Hair follicular keratinocyte (primary cell): ENCODE measurements at places on chromosomes 6 and 20. TPM values are rescaled to one million over a fixed set of nuclear protein-coding genes. Genes with fewer than 3 reads are reported as not detected.

Gene BTN1A1
- not detected in 2 replicates for total RNA-seq

Gene WFDC2
- not detected in 2 replicates for total RNA-seq

Gene RSPO4
- 0.38 and 0.86 TPM in 2 replicates for total RNA-seq

Gene PHF1
- 20.3 and 27.3 TPM in 2 replicates for total RNA-seq

Gene IFT52
- total RNA-seq = 10.6 and 18.2 TPM in 2 replicates

Gene RAD21L1
- total RNA-seq = not detected in 2 replicates

Gene RAB44
- total RNA-seq = 0.19 TPM in 1 of 2 replicates, not detected in the other

Gene IL17A
- not detected in 2 replicates for total RNA-seq

Gene BHLHE23
- not detected in 2 replicates for total RNA-seq

Gene PTCRA
- total RNA-seq = not detected in 2 replicates

Gene RNF182
- total RNA-seq = not detected in 2 replicates

Gene ADGRF1
- 11.7 and 12.9 TPM in 2 replicates for total RNA-seq

Gene DCBLD1
- total RNA-seq = 29.3 and 41.1 TPM in 2 replicates

Gene LPIN3
- 9.3 and 16.2 TPM in 2 replicates for total RNA-seq

Gene SNAP25
- total RNA-seq = not detected in 2 replicates

Gene CYP24A1
- 2.6 and 5.7 TPM in 2 replicates for total RNA-seq

Gene ENPP5
- 1.2 and 1.5 TPM in 2 replicates for total RNA-seq

Gene CCDC170
- total RNA-seq = under 0.01 and 1.1 TPM in 2 replicates

Gene PNPLA1
- 0.16 TPM in 1 of 2 replicates, not detected in the other for total RNA-seq

Gene CAGE1
- total RNA-seq = 0.27 TPM in 1 of 2 replicates, not detected in the other

Gene VSX1
- not detected in 2 replicates for total RNA-seq

Gene TUBB
- 521 and 1,018 TPM in 2 replicates for total RNA-seq

Gene ARMH2
- total RNA-seq = not detected in 2 replicates

Gene MCM8
- 8.1 and 12.2 TPM in 2 replicates for total RNA-seq

Gene FAM209B
- total RNA-seq = not detected in 2 replicates

Gene OTOR
- not detected in 2 replicates for total RNA-seq

Gene SMPDL3A
- 2.5 and 6.1 TPM in 2 replicates for total RNA-seq

Gene TUBB2B
- 3.0 and 5.9 TPM in 2 replicates for total RNA-seq

Gene C6orf141
- 21.5 and 23.2 TPM in 2 replicates for total RNA-seq

Gene ABHD16B
- not detected in 2 replicates for total RNA-seq

Gene ADTRP
- total RNA-seq = 27.0 and 75.8 TPM in 2 replicates

Gene LEMD2
- 55.8 and 57.2 TPM in 2 replicates for total RNA-seq

Gene WFDC10B
- total RNA-seq = not detected in 2 replicates

Gene RBBP8NL
- total RNA-seq = not detected in 2 replicates

Gene HSPA12B
- total RNA-seq = not detected in 2 replicates

Gene MTHFD1L
- 54.3 and 57.9 TPM in 2 replicates for total RNA-seq

Gene FLOT1
- total RNA-seq = 26.1 and 35.9 TPM in 2 replicates

Gene FAM83B
- 35.7 and 44.0 TPM in 2 replicates for total RNA-seq

Gene OPRM1
- not detected in 2 replicates for total RNA-seq

Gene ROS1
- 0.30 and 0.86 TPM in 2 replicates for total RNA-seq

Gene TBC1D22B
- 7.4 and 8.6 TPM in 2 replicates for total RNA-seq

Gene LY6G6C
- 0.15 TPM in 1 of 2 replicates, not detected in the other for total RNA-seq

Gene AGPAT1
- 49.2 and 63.7 TPM in 2 replicates for total RNA-seq

Gene DEFB132
- total RNA-seq = not detected in 2 replicates

Gene NOP56
- total RNA-seq = 86.1 and 222 TPM in 2 replicates

Gene ZNF165
- total RNA-seq = 3.0 and 4.7 TPM in 2 replicates
